EL (cell line): ENCODE measurements at places on chromosomes 4 and X.
A peak's percentile ranks its signal among the peaks of the same experiment; 100 is the strongest.

DNA sequence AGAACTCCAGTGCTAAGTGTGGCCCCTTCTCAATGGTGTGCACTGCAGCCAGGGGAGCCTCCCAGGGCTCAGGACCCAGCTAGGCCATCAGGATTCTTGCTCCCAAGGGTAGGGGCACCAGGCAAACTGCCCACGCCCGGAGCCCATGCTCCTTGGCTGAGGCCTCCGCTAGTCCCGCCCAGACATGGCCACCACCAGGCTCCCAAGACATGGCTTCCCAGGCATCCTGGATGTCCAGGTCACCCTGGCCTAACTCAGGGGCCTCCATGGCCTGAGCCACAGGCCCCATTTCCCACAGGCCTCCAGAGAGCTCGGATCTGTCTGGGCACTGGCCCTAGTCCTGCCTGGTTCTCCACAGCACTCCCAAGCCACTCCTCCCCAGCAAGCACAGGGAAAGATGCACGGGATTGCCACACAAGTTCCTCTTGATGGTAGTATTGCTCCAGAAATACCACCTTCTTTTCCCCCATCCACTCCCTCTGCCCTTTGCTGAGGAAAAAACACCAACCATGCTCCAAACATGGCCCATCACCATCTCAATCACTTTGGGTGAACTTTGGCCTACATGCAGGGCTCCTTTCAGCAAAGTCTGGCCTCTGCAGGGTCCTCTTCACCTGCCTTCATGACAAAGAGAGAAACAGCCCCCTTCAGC lies 274.7 kb upstream of the AGTR2 start:
- no peak for DNase-seq

GRCh38 chr4:89438102-89438831 lies 130.7 kb upstream of the GPRIN3 start:
- DNase-seq: peak; percentile 41

DNA sequence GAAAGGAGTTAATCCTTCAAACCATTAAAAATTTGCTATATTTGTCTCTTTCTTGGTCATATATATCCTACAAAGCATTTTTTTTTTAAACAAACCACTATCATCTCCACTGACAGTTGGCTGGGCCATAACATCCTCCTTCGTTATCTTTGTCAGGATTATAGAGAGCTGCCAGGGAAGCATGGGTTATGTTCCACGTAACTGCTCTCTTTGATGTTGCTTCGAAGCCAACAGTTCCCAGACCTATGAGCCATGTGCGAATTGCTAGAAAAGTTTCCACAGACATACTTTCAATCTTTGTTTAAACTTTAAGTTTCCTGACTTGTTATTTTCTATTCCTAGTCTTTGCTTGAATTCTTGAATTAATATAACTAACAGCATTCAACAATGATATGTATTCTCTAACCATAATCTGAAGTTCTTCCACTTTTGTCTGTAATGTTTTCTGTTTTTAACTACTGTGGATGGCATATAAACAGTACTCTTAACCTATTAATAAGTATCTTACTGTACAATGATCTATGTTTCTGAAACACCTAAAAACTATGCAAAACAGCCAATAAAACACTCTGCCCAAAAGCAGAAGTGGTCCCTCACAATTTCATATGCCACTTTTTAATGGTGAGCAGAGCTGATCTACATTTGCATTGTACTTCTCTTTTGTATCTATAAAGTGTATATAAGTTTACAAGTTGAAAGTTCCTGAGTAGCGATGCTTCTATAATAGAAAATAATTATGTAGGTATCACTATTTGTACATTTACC lies 37.9 kb downstream of the EREG start:
- DNase-seq: no peak

- no peak for DNase-seq
These were observed 399.0 kb downstream of the GBA3 start for GRCh38 chr4:23091711-23092110.

- DNase-seq: no peak
These were observed 50.3 kb downstream of the MED28 start for GRCh38 chr4:17664755-17665154.

DNA sequence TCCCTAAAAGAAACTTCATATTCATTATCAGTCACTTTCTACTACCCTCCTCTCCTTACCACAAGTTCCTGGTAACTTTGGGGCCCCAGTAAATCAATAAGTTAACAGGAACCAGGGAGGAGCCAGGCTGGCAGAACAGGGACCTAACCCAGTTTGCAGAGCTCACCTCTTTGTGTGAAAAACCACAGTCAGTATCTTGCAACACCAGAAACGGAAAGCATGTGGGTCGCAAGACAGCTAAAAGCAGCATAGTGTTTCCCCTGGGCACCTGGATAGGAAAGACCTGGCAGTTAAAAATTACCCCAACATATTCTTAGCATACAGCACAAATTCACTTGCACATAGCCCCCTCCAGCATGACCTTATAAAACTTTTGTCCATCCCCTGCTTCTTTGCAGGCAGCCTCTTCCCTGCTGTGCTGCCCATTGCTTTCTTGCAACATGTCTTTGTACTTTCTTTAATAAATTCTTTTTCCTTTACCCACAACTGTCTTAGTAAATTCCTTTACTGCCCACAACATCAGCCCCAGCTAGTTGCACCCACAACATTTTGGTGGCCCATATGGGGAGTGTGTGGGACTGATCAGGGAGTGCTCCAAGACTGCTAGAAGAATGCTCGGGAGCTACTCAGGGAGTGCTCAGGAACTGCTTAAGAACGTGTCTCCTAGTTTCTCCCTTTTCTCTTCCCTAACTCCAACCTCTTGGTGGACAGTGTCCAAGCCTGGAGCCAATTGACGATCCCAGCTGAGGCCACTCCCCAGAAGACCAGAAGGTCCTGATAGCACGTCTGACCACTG lies 83.4 kb downstream of the MSN start:
- no peak for DNase-seq

- DNase-seq: peak; percentile 57
These were observed 23.8 kb downstream of the PTTG2 start for GRCh38 chr4:37983951-37984350.

DNA sequence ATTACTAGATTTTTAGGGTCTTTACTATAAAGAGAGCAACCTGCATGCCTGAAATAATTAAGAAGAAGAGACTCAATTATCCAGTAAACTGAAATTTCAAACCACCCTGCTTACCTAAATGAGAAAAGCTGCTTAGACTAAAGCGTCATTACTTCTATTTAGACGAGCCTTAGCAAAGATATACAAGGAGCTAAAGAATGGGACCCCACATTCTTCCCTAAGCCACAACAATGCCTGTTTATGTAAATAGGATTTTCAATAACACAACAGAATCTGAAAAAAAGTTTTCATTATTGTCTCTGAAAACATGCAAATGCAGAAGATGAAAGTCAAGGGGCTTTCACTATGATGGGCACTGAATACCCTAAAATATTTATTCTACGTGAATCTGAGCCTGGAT lies 16.2 kb downstream of the GPC3 start:
- no peak for DNase-seq

- DNase-seq: peak; percentile 33
These were observed 34.4 kb upstream of the CDKL5 start for GRCh38 chrX:18390941-18391538.

DNA sequence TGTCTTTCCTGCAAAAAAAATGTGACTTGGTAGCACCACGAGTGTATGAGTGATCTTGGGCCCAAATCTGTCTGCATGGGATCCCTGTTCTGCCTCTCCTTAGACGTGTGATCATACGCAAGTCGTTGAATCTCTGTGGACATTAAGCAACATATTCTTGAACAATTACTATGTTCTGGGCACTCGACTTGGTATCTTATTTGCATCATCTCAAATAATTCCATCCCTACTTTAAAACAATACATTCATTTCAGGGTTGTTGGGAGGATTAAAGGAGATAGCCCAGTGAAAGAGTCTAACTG lies 145.4 kb upstream of the CPEB2 start:
- DNase-seq: no peak

DNA sequence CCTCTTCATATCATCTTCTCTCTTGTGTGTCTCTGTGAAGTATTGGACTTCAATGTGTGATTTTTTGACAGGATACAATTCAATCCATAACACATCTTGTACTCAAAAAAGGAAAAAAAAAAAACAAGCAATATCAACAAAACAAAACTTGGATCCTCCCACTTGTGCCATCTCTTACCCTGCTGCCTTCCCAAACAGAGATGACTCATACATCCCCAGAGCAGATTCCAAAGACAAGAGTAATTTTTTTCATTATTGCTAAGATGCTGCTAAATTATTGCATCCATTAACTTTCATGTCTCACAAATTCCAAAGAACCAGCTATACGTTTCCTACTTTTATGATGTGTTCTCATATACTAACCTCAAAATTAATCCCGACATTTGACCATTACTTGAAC lies 479.2 kb downstream of the GBA3 start:
- peak; percentile 45 for DNase-seq

GRCh38 chr4:46372878-46373277 lies 17.1 kb downstream of the GABRA2 start:
- DNase-seq: no peak

DNA sequence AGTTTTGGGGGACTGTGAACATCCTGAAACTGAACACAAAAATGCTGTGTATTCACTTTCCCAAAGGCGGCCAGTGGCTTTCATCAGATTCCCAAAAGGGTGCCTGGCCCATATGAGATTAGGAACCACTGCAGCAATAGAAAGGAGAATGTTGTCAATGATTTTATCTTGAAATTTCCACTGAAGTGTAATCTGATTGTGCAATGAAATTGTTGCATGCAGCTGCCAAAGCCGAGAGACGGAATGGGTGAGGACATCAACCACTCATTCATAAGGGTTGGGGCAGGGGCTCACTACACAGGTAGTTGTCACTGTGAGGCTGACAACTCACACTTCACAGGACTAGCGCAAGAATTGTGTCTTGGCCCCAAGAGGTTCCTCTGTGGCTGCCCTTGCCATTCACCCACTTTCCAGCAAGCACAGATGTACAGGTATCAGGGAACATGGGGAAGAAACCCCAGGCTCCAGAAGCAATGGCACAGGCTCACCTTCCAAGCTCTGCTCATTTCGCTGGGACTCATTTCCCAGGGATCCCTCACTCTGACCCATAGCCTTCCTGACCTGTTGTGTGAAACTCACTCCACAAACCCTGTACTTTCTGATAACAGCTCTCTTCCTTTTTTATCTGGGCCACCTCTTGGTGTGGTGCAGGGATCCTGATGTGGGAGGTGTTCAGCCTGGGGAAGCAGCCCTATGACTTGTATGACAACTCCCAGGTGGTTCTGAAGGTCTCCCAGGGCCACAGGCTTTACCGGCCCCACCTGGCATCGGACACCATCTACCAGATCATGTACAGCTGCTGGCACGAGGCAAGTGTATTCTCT lies 48.8 kb downstream of the BMX start:
- no peak for DNase-seq

- no peak for DNase-seq
These were observed 984.1 kb upstream of the GRID2 start for GRCh38 chr4:91319556-91320268.

DNA sequence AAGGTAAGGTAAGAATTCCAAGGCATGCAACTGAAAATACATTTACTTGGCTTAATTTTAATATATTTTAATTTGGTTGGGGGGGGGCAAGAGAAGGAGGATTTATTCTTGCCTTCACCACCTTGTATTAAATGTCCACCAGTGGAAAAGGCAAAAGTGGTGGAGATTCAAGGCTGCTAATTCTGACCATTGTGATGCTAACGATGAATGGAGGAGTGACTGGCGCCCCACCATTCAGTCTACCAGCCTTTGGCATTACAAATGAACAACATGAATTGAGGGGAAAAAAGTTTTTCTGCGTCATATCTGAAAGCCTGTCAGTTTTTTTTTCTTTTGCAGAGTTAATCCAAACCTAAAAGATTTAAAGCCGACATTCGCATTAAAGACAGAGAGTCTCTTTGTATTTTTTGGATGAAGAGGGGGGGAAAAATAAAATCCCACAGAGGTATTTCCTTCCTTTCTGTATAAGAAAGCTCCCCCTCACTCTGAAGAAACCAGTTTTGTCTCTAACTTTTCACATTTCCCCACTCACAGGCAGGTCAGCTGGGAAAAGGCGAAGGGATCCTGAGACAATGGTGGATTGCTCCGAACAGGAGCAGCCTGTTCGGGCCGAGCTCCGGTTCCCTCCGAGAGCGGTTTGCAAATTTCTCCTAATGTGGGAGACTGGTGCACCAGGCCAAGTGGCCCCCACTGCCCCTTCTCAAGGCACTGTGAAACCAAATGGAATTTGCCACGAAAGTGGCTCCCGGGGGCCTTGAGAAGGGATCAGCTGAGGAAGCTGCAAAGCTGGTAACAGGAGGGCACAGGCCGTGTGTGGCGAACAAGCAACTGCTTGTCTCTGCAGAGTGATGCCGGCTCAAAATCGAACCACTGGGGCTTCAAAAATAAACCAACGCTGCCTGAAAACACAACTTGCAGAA lies 28.1 kb downstream of the SHISA3 start:
- DNase-seq: no peak

DNA sequence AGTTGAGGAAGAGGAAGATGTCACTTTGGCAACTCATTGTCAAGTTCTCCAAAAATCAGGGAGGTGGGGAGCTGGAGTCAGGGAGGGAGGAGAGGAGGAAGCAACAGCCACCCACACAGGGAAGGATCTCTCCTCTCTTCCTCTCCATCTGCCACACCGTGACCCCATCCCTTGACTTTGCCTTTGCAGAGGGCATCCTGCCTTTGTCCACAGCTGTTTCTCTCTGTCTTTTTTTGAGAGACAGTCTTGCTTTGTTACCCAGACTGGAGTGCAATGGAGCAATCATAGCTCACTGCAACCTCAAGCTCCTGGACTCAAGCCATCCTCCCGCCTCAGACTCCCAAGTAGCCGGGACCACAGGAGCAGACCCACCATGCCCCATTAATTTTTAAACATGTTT lies 276.0 kb downstream of the SHOX start:
- no peak for DNase-seq

- no peak for DNase-seq
These were observed 5.4 kb upstream of the SORBS2 start for GRCh38 chr4:185817403-185817818.

GRCh38 chr4:137300776-137301175 lies 231.5 kb downstream of the PCDH18 start:
- peak; percentile 23 for DNase-seq

DNA sequence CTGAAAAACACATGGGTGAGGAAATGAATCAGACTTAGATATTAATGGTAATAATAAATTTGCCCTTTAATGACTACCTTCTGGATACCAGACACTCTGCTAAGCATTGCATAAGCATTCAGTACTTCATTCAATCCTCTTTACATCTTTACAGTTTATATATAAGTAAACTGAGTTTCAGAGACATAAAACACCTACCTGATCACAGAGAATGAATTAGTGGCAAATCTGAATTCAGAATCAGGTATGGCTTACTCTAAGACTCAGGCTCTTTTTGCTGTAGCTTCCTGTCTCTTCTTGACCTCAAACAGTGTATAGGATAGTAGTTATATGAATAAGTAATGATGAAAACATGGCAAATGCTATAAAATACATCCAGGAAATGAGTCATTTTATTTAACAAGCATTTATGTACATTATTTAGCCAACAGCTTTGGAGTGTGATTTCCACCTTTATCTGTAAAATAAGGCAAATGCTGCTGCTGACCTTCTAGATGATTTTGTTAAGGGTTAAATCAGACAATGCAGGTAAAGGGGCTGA lies 83.9 kb downstream of the VEGFC start:
- peak; percentile 23 for DNase-seq
